ENCODE measurements at places on chromosomes 5 and 9.
A peak's percentile ranks its signal among the peaks of the same experiment; 100 is the strongest.

DNA sequence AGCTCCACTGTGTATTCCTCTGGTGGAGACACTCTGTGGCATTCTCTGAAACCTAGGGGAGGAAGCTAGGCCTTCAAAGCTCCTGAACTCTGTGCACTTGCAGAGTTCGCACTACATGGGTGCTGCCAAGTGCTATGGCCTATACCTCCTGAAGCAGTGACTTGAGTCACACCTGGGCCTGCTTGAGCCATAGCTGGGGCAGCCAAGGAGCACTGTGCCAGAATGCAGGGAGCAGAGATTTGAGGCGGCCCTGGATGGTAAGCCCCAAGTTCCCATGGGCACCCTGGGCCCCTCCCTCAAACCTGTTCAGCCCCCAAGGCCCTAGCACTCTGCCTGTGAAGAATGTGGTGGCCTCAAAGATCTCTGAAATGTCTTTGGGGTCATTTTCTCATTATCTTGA lies 212.9 kb downstream of the SPATA31A6 start:
- DNase-seq = no peak

DNA sequence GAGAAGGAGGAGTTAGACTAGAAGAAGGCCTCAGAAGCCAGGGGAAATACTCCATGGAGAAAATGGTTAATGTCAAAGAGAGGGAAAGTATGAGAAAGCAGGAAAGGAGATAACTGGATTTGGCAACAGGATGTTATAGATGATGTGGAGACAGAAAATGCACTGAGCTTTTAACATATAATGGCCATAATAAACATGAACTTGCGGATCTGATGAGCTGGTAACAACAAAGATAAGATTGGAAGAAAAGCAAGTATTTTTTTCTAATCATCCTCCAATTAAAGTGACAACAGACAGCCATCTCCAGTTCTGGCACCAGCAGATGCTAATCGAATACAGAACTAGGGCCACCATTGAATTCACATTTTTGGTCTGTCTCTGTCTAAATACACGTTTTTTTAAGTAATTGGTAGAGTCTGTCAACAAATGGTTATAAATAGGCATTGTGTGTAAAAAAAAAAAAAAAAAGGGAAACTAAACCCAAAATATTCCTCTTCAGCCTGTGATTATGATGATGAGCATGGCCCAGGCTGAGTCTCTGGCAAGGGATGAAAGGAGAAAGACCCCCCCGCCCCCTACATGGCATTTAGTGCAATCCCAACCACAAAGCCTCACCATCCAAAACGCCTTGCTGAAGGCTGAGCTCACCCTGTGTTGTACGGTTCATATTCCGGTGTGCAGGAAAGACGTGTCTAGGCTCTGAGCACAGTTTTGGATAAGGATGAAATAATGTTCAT lies 149.5 kb upstream of the LHFPL2 start:
- DNase-seq = no peak

DNA sequence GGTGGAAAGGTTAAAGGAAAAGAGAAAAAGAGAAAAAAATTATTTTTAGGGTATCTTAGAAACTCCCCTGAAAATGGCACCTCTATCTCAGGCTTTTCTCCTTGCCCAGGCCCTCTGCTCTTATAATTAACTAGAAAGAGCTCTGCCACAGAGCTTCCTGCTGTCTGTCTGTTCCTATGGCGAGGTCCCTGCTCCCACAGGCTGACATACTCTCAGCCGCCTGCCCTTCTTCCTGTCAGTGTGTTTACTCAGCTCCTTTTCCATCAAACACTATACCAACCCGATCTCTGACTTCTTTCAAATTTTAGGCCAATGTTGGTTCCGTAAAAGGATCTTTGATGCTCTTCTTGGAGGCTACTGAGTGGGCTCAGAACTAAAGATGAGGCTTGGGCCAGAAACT lies 482.6 kb downstream of the DMAC1 start:
- no peak for DNase-seq

- no peak for DNase-seq
These were observed 24.2 kb upstream of the CKMT2 start for GRCh38 chr5:81208904-81209303.

DNA sequence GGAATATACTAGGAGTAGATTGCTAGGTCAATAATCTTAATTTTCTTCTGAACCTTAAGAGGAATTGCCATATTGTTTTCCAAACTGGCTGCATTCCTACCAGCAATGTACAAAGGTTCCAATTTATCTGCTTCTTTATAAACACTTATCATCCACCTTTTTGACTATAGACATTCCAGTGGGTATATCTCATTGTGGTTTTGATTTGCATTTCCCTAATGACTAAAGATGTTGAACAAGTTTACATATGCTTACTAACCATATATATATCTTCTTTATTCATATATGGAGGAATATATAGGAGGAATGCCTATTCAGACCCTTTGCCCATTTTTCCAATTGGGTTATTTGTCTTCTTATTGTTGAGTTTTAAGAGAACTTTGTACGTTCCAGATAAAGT lies 7.6 kb downstream of the DNAJC18 start:
- DNase-seq = no peak

DNA sequence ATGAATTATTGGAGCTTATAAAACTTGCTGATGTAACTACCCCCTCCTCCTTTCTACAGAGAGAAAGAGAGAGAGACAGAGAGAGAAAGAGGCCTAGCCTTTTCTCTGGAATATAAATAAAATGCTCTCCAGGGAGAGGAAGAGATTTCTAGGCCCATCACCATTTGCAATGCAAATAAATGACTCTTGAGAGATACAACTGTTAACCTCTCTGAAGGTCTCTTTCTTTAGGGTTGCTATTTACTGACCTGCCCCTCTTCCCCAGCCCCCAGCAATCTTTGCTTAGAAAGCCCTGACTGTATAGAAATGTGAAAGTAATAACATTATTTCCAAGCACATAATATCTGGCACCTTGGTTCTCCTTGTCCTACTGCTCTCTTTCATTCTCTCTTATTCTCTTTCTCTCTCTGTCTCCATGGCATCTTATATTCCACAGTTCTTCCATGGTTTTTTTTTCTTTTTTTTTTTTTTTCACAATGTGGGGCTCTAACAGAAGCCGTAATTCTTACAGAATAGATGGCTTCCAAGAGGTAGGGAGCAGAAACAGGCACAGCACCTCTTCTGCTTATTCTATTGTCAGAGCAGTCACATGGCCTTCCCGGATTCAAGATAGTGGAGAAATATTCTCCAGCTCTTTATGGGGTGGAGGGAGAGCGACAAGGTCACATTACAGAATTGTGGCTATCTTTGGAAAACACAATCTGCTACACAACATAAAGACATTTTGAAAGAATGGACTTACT lies 1087.9 kb upstream of the NUDT12 start:
- DNase-seq = no peak

GRCh38 chr9:116647515-116647809 lies 39.6 kb upstream of the TRIM32 start:
- no peak for DNase-seq

DNA sequence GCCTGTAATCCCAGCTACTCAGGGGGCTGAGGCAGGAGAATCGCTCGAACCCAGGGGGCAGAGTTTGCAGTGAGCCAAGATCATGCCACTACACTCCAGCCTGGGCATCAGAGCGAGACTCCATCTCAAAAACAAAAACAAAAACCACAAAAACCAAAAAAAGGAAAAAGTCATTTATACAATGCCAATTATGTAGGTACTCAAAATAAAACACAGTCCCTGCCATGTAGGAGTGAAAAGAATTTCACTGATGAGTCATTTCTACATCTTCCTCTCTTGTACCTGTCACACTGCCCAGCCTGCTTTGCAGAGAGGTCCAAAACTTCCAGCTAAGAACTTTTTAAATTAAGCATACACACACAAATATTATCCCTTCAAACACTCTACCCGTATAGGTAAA lies 215.8 kb downstream of the EPB41L4A start:
- DNase-seq = no peak

- no peak for DNase-seq
These were observed 781 bp downstream of the FOXD1 start for GRCh38 chr5:73447530-73448462.

- DNase-seq = no peak
These were observed 233.7 kb upstream of the ADRA1B start for GRCh38 chr5:159682623-159683022.

- DNase-seq = peak; percentile 59
These were observed 2.8 kb downstream of the CDH10 start for GRCh38 chr5:24642022-24642421.

DNA sequence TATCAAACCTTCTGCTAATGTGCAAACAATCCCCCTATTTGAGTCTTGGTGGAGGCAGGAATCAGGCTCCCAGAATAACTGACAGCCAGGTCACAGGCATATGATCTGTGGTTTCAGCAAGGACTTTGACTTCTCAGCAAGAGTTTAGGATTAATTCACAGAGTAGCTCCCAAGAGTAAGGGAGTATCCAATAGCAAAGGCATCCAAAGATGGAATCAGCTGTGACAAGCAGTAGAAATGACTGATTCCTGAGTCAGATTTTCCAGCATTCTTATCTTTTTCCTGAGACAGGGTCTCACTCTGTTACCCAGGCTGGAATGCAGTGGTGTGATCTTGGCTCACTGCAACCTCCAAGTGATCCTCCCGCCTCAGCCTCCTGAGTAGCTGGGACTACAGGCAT lies 108.3 kb downstream of the EPB41L4A start:
- DNase-seq = no peak

DNA sequence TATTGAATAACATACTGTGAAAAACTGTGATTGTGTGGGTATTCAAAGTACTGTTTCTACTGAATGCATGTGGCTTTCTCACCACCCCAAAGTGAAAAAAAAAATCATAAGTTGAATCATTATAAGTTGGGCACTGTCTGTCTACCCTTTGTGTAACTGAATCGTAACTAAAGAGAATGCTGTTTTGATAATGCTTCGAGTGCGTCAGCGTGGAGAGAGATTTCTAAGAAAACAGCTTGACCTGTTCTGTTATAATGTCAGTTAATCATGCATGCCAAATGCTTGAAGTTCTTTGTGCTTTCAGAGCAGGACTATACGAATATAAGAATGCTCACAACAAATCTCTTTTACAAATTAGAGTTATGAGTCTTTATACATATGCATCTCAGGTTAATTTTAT lies 148.8 kb upstream of the SGCD start:
- DNase-seq = no peak

DNA sequence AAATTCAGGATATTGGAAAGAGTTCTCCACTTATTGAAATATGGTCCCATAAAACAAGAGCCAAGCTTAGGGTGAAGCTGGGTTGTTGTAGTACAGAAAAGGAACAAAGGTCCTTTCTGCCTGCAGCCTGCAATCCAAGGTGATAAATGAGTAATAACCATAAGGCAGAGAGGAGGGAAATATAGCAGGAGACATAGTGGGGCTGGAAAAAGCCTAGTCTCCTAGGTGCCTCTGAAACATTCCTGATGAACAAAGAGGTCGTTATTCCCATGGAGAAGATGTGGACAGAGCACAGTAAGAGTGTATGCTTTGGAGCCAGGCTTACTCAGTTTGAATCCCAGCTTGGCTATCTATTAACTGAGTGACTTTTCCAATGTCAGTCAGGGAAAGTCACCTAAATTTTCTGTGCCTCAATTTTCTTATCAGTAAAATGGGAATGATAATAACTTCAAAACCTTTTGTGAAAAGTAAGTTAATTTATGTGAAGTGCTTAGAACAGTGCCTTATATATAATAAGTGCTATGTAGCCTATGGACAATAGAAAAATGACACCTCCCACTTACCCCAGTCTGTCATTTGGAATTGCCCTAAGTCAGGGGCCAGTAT lies 110.8 kb upstream of the GRIN3A start:
- no peak for DNase-seq

DNA sequence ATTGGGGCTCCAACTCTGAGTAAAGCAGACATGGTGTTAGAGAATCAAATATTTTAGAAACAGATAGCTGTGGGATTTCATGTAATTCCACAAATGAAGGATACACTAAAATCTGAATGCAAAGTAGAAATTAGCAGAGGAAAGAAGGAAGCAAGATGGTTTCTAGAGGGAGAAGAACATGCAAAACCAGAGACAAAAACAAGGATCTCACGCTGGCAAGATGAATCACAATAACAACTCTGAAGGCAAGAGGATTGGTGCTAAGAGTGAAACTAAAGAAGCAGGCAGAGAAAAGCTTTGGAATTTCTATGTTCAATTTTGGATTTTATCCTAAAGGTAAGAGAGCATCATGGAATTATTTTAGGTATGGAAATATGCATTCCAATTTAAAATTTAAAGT lies 857.2 kb upstream of the COX7C start:
- DNase-seq = no peak

GRCh38 chr9:16028548-16028947 lies 475.7 kb downstream of the CCDC171 start:
- no peak for DNase-seq

GRCh38 chr9:35538361-35539234 lies 48.7 kb downstream of the RUSC2 start:
- peak; percentile 84 for DNase-seq

GRCh38 chr9:76567086-76567485 lies 108.1 kb downstream of the GCNT1 start:
- no peak for DNase-seq

DNA sequence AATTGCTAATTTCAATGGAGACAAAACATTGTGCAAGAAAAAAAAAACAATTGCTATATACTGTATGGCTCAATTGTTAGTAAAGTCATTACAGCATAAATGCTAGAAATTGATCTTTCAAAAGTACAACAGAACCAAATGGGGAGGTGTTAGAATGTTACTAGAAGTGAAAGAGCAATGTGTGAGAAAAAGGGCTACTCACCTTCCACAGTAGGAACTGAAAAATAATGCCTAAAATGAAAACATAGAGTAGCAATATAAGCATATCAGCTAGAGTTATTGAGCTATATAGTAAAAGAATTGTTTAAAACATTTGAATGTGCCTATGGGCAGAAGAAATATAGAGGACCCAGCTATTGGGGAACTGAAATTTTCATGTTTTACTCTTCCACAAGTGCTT lies 10.9 kb upstream of the RXFP3 start:
- no peak for DNase-seq

DNA sequence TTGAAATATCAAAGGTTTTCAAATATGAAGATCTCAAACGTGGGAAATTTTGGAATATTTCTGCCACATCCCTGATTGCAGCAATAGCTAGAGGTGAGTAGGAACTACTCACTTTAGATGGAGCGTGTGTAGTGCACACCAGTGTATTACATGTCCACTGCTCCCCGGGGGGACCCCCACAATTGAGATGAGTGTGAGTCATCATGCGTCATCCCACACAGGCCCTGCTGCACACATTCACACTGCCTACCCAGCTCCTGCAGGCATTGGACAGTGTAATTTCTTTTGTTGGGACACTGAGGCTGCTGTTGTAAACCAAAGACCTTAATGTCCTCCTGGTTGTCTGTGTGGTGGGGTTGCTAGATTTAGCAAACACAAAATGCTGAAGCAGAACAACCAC lies 280.0 kb downstream of the GAS1 start:
- no peak for DNase-seq

- no peak for DNase-seq
These were observed 261.3 kb upstream of the ANKH start for GRCh38 chr5:15132816-15133405.

DNA sequence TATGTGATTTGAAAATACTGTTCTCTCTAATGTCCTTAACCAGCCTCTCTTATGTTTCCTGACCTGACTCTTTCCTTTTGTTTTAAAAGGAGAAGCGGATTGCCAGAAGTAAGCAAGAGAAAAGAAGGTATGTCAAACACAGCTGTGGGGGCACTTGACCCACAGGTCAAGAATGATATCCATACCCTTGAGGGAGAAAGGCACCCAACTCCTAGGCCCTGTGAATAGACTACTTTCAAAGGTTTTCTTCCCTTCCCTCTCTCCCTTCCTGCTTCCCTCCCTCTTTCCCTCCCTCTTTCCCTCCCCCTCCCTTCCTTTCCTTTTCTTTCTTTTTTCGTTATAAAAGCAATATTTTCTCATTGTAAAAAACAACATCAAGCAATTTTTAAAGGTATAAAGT lies 306.8 kb downstream of the TRPM3 start:
- DNase-seq = no peak

Data from midbrain (tissue), 1 donor.